ENCODE measurements at places on chromosomes 2 and 18.

GRCh38 chr18:74679006-74679678 is 81.5 kb downstream of the ZNF407 start:
- DNase-seq = no peak

DNA sequence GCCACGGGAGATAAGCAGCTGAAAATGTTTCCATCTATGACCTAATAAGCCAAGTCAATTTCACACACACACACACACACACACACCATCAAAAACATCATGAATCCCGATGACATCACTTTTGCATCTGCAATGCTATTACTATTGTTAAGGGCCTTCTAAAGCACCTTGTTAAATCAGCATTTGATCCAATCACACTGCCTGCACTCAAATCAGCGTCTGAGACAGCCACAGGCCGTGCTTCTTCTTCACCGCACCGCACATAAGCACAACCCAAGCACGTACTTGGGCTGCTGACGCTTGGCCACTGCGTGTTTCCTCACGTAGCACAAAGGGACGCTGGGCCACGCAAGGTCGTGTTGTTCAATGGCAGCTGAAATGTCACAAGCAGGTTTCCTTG is 15.8 kb upstream of the MTCL1 start:
- DNase-seq = no peak

GRCh38 chr2:226893216-226893615 is 57.4 kb downstream of the RHBDD1 start:
- DNase-seq = no peak

- DNase-seq = no peak
These were observed 1.6 kb upstream of the RAB11FIP5 start for GRCh38 chr2:73114273-73114867.

DNA sequence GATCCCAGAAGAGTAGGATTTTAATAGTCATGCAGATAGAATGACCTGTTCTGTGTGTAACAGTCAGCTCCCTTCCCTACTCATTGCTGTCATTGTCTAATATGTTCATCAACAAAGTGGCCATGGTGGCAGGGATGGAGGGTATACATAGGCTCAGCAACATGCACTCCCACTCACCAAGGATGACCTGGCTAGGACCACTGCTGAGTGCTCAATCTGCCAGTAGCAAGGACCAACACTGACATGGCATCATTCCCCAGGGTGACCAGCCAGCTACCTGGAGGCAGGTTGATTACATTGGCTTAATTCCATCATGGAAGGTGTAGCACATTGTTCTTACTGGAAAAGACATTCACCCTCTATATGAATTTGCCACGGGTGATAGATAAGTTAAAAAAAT is 401.7 kb upstream of the CELF4 start:
- no peak for DNase-seq

- DNase-seq = peak; percentile 61
These were observed 1.3 kb downstream of the FMNL2 start for GRCh38 chr2:152336119-152336853.

- no peak for DNase-seq
These were observed 21.7 kb downstream of the INHBB start for GRCh38 chr2:120367649-120368048.

- no peak for DNase-seq
These were observed 135.1 kb downstream of the NFATC1 start for GRCh38 chr18:79530821-79531220.

DNA sequence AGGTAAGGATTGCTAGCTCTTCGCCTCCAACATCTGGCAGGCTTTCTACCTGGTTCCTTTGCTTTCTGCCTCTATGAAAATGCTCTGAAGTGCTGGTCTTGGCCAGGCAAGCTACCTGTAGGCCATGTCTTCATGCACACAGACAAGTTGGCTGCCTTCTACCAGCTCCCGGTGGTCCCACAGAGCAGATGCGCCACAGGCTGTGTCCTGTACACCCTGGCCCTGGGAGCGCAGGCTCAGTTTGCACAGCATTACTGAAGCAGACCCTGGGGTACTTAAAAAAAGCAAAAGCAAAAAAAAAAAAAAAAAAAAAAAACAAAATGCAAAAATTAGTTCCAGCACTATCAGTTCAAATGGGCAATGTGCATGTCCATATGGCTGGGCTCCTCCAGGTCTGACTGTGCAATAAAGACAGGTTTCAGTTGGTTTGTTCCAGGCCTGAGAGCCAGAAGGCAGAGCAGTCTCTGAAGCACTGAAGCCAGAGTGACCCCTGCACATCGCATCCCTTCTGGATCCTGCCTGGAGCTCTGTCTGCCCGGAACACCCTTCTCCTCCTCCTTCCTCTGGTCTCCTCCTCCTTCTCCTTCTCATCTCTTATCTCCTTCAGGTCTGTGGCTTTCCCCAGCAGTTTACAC is 288.0 kb upstream of the REV1 start:
- DNase-seq = no peak

DNA sequence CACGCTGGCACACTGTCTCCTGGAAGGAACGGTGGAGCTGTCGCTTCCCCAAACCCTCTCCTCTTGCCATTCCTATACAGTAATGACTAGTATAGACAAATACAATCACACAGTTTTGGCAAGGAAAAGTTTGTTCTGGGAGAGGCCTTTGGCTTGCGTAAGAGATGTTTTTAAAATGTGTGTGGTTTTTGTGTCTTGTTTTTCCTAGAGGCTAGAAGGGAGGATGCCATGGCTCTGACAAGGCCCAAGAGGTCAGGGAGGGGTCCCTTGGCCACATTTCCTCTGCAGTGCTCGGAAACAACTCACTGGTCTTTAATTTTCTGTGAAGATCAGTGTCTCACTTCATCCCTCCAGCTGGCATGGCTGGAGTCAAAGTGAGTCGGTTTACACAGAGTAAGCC is 195.9 kb downstream of the SH3RF3 start:
- DNase-seq = no peak

GRCh38 chr2:237045449-237045848 is 40.2 kb upstream of the COPS8 start:
- DNase-seq = no peak

DNA sequence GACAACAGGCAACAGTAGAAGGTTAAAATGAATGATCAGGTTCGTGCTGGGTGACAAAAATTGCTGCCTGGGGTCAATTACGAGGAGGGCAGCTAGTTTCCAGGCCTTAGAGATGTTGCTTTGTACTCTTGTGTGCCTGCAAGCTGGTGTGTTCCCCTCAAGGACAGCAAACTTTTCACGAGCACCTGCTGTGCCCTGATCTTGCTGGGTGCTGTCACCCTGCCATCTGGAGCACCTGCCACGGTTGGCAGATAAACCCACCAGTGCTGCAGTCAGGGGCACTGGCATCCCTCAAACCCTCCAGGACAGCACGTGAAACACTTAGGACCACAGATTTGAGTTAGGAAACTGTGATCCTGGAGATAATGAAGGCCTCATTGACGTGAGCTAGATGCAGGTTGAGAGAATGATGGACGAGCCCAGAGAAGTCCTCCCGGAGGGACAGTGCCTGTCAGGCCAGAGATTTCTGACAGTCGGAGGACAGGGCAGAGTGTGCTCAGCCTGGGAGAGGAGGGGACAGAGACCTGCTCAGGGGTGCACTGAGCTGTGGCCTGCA is 104.3 kb upstream of the RAB12 start:
- DNase-seq = no peak

DNA sequence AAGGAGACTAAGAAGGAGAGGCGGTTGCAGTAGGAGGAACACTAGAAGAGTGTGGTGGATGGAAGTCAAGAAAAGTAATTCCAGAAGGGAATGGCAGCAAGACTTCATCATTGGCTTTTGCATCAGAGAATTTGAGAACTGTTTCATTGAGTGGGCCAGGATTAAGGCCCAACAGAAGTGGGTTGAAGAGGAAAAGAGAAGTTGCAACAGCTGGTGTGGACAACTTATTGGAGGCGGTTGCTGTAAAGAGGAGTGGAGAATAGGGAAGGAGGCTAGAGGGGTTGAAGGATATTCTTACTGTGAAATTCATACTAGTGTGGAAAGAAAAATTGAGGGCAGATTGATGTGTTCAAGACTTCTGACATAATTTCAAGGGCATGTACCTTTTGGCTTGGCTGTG is 168.7 kb upstream of the FN1 start:
- DNase-seq = no peak

DNA sequence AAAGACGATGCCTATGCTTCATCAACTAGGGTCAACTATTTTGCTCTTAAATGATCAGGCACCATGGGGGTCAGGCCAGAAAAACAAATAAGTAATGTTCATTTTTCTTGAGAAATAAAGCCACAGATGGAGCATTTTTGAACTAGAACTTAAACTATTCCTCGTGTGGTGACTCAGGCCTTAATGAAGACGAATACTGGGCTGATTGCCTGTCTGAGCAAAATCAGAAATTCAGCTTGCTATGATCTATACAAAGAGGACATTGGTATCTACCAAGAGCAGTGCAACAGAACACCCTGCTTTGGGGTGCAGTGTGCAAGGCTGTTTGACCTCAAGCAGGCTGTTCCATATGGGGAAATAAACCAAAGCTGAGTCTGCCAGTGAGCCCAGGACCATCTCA is 176.0 kb downstream of the NRP2 start:
- no peak for DNase-seq

GRCh38 chr2:72793798-72794440 is 31.9 kb downstream of the EXOC6B start:
- DNase-seq = no peak

- DNase-seq = no peak
These were observed 254.2 kb downstream of the AGPS start for GRCh38 chr2:177646791-177647190.

DNA sequence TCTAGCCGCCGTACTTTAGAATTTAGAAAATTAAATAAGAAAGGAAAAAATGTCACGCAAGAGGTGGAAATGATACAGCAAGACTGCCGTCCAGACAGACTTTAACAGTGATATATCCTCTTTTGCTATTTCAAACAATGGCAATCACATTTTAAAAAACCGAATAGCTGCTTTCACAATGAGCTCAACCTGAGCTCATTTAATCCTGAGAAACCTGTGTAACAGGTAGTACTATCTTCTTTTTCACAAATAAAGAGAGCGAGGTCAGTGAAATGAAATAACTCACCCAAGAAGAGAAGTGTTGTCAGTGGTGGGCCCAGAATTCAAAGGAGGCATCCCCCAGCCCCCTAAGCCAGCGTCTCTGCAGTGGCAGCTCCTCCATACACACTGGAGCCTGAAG is 60.7 kb upstream of the DAPL1 start:
- DNase-seq = no peak

- no peak for DNase-seq
These were observed 32.8 kb upstream of the IL1B start for GRCh38 chr2:112869258-112869842.

GRCh38 chr2:30148850-30149249 is 2.0 kb downstream of the YPEL5 start:
- no peak for DNase-seq

DNA sequence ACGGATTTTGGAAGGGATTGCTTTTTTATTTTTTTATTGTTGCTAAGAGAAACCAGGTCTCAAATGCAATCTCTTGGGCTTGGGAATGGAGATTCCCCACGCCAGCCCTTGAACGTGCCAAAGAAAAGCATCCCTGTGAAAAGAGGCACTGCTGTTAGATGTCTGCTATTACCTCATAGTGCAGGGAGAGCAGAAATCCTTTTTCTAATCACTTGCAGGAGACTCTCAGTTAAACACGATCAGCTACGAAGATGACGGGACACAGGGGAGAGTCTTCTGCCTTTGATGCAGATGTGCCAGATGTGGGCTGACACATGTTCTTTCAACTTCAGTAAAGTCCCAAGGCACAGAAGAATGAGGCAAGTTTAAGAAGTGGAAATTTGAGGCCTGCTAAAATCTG is 381.6 kb upstream of the TRIB2 start:
- no peak for DNase-seq

GRCh38 chr2:95346231-95346737 is 49.1 kb downstream of the KCNIP3 start:
- no peak for DNase-seq

- peak; percentile 24 for DNase-seq
These were observed 70.4 kb downstream of the ARHGEF33 start for GRCh38 chr2:38959938-38960608.

DNA sequence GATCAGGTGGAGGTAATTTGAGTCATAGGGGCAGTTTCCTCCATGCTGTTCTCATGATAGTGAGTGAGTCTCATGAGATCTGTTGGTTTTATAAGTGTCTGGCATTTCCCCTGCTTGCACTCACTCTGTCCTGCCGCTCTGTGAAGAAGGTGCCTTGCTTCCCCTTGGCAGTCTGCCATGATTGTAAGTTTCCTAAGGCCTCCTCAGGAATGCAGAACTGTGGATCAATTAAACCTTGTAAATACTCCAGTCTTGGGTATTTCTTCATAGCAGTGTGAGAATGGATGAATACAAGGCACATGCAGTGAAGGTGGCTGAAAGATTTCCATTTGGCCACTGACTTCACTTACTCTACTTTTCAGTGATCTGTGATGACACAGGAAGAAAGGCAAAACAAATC is 133.7 kb downstream of the SH3BP4 start:
- no peak for DNase-seq

DNA sequence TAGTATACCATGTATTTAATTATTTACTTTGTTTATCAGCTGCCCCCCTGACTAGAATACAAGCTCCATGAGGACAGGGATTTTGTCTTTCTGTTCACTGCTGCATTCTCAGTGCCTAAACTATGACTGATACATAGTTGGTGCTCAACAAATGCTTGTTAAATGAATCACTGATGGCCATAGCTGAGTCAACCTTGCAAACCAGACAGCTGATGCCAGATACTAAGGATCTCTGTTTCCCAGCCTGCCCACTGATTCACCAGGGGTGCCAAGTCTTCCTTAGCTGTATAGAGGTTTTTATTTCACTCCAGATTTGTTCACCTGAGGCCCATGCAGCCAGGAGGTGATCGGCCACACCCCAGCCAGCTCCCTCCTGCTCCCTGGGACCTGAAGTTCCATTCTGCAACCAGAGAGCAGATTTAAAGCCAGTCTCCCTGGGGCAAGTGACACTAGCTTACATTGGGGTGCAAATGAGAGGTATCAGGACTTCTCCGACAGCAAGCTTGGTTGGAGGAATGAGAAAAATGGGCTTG is 92.2 kb downstream of the C1QL2 start:
- no peak for DNase-seq

DNA sequence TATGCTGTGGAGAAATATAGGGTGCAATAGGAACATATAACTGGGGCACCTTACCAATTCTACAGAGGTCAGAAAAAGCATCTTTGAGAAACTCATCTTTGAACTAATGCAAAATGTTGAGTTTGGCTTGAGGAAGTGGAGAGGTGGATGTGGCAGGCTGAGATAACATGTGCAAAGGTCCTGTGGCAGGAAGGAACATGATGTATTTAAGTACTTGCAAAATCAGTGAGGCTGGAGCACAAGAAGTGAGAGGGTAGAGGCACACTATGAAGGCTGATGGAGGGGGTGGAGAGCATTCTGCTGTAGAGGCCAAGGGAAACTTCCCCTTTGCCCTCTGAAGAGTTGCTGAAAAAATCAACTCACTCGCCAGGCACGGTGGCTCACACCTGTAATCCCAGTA is 14.7 kb upstream of the RAB1A start:
- no peak for DNase-seq

GRCh38 chr2:162769066-162769465 is 69.5 kb downstream of the KCNH7 start:
- no peak for DNase-seq

- no peak for DNase-seq
These were observed 169.3 kb upstream of the FBXO11 start for GRCh38 chr2:48075631-48076030.

GRCh38 chr18:11809895-11810294 is 41.3 kb upstream of the CHMP1B start:
- DNase-seq = no peak

Data from nucleus accumbens (tissue), 56 donors.